ENCODE measurements at places on chromosomes 5 and 9. TPM values are rescaled to one million over a fixed set of nuclear protein-coding genes. Genes with fewer than 3 reads are reported as not detected.

Gene INSYN2B
- not detected for total RNA-seq

Gene PPP1R26
- total RNA-seq: 7.8 TPM

Gene WNT8A
- not detected for total RNA-seq

Gene GAS1
- 21.9 TPM for total RNA-seq

Gene PCDHB14
- total RNA-seq: 2.9 TPM

Gene ST8SIA4
- total RNA-seq: 2.2 TPM

Gene PROB1
- 0.95 TPM for total RNA-seq

Gene FGF1
- not detected for total RNA-seq

Gene NEURL1B
- total RNA-seq: 18.7 TPM

Gene SPATA31A6
- not detected for total RNA-seq

Gene FCN2
- total RNA-seq: not detected

Gene ARSI
- total RNA-seq: 2.1 TPM

Gene ESM1
- total RNA-seq: 0.95 TPM

Gene PLPP7
- 2.9 TPM for total RNA-seq

Gene BNC2
- total RNA-seq: 3.6 TPM

Gene MARCHF11
- not detected for total RNA-seq

Gene IL4
- total RNA-seq: not detected

Gene TMEM174
- total RNA-seq: not detected

Gene CDH18
- not detected for total RNA-seq

Gene ORM2
- not detected for total RNA-seq

Gene NR5A1
- not detected for total RNA-seq

Gene LCN9
- total RNA-seq: not detected

Gene MEF2C
- 3.5 TPM for total RNA-seq

Data from esophagus squamous epithelium (tissue), 5 donors.